ENCODE measurements at places on chromosomes 11 and 22.

- DNase-seq: no peak
Observed at GRCh38 chr11:44731685-44732430, 5.1 kb downstream of the TSPAN18 start.

DNA sequence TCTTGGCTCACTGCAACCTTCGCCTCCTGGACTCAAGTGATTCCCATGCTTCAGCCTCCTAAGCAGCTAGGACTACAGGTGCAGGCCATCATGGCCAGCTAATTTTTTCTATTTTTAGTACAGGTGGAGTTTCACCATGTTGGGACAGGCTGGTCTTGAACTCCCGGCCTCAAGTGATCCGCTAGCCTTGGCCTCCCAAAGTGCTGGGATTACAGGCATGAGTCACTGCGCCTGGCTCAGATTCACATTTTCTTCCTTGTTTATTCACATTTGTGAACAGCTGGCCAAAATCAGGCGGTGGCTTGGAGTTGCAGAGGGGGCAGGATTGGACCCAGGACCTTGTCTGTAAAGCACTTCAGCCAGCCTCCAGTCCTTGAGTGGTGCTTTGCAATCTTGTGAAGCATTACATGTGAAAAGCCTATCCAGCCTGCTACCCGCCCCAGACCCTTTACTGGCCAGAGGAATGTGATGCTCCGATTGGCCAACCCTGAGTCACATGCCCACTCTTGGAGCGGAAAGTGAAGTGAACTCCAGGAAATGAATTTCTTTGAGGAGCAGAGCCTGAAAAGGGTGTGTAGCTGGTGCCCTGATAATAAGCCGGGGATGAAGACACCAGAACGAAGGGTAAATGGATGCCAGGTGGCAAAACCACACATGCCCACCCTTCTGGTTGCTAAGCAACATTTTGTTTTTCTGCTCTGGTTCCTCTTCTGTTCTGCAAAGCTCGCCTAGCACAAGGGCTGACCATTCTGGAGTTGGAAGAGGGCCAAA is 62.6 kb upstream of the PTPRJ start:
- no peak for DNase-seq

DNA sequence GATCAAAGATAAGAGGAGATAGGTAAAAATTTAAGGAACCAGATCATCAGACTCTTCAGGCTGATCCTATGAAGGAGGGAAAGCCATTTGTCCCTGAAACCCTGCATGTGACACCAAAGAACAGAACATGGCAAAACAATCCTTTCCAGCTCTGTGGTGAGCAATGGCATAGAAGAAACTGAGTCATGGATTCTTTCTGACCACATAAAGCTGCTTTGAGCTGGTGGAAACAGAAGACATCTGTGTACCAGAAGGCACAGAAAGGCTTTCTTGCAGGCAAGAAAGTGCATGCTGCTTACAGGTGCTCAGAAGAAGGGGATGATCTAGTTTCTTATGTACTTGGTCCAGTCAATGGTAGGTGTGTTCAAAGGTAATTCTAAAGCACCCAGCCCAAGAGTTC is 45.0 kb upstream of the APOA1 start:
- DNase-seq: no peak

DNA sequence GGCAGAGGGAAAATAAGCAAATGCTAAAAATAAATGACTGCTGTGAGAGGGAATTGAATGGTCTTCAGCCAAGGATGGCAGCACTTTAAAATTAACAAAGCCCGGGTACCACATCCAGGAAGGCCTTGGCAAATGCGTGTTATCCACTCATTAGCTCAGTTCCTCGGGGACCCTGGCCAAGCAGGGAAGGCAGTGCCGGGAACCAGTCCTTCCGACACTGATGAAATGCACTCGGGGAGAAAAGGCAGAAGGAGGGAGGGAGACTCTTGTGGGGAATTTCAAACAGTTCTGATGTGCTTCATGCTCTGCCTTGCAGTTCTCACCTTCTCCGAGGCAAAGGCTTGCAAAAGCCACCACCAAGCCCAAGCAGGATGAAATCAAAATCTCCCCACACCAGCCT is 38.3 kb downstream of the CLPB start:
- no peak for DNase-seq

DNA sequence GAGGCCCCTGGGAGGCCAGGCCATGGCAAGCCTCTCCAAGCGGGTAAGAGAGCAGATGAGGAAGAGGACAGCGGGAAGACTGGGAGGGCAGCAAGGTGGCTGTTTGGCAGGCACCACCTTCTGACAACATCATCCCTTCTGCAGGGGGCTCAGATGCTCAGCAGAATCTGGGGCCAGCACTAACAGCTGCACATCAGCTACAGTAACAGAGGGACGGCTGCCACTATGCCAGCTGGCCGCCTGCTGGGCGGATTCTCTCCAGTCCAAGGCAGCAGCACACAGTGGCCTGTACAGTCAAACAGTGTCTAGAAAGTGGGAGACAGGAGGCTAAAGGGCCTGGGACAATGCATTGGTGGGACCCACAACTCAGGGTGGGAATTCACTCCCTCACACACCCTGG is 10.7 kb upstream of the TXN2 start:
- no peak for DNase-seq

DNA sequence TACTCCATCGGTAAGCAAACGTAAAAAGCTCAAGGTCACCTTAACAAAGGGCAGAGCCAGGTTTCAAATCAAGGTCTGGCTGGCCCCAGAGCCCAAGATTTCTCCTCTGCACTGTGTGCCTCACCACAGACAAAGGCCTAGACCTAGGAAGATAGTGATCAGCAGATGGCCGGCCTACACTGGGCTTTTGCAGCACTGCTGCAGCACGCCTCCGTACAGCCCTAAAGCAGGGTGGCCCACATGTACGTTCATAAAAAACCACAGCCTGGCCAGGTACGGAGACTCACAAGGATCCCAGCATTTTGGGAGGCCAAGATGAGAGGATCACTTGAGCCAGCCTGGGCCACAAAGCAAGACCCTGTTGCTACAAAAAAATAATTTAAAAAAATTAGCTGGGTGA is 106.3 kb upstream of the PITPNB start:
- DNase-seq: no peak

DNA sequence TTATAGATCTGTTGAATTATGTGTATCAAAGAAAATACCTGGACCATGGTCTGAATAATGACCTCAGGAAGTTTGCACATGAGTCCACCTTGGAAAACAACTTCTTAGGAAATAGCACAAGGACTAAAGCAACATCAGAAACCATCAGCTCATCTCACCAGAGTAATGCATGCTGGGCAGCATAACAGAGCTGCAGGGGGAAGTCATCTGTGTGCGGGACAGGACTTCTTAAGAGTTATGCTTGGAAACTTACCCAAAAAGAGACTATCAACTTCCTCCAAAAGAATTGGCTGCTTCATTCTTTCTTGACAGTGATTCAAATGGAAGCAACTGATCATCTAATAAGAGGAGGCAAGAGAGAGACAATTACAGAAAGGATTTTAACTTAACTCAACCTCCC is 2.5 kb downstream of the OR56B4 start:
- DNase-seq: no peak

- no peak for DNase-seq
Observed at GRCh38 chr11:12285106-12285505, 92.3 kb upstream of the PARVA start.

DNA sequence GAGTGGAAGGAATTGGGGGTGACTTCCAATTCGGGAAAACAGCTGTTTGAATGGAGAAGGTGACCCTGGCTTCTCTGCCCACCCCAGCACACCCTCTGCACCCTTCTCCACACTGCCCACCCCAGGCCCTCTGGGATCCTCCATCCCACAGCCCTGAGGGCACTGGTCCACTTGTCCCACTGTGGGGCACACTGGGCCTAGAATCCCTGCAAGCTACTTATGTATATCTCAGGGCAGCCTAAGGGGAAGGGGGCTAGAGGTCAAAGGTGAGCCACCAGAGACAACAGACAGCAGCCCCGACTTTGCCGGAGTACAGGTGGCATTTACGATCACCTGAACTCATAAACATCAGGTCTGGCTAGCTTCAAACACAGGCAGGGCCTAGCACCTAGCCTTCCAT is 673 bp upstream of the SCUBE2 start:
- no peak for DNase-seq

GRCh38 chr11:96001037-96001436 is 77.1 kb upstream of the MTMR2 start:
- DNase-seq: no peak

GRCh38 chr11:67054836-67055523 is 1.7 kb upstream of the RHOD start:
- no peak for DNase-seq

DNA sequence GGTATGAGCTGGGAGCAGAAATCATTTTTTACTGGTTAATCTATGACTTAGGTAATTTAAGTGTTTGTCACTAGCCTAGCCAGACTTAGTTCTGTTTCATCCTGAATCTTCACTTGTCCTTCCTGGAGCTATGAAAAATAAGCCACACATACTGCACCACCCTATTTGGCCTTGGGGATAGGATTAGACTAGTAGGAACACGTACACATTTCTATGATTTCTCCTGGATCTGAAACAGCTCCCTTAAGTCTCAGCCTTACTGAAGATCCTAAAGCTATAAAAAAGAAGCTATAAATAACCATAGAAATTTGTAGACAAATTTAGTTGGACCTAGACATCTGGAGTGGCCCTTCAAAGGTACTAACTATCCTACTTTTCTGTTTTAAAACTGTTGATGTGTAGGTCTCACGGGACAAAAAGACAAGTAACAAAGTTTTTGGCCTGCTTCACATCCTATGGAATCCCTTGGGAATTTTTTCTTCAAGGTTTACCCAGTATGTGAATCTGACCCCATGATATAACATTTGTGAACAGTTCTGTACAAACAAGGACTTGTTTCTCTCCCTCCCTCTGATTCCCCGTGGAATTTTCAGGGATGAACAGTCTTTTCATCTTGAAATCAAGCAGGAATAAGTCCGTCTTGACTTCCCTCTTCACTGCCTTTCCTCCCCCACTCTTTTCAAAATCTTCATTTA is 275.0 kb downstream of the FAM76B start:
- DNase-seq: no peak

GRCh38 chr22:46547179-46547882 is 9.9 kb upstream of the CELSR1 start:
- no peak for DNase-seq

- no peak for DNase-seq
Observed at GRCh38 chr22:35842954-35843353, 125.3 kb downstream of the APOL5 start.

- DNase-seq: no peak
Observed at GRCh38 chr11:103537904-103538502, 428.8 kb downstream of the DYNC2H1 start.

DNA sequence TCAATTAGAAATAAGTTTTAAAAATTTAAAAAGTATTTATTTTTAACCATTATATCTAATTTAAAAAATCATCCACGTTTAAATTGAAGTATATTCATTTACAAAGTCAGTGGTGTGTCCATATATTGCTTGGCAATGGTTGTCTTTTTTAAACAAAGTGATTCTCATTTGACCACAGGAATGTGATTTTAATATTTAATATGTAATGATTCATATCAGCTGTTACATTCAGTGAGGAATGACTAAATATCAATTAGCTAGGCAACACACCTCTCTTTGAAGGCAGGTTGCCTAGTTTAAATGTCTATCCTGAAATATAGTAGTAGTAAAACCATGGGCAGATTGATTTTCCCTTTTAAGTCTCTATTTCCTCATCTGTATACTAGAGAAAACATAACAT is 392.2 kb upstream of the CCDC179 start:
- DNase-seq: no peak

- no peak for DNase-seq
Observed at GRCh38 chr11:85827748-85828639, 17.1 kb upstream of the SYTL2 start.

DNA sequence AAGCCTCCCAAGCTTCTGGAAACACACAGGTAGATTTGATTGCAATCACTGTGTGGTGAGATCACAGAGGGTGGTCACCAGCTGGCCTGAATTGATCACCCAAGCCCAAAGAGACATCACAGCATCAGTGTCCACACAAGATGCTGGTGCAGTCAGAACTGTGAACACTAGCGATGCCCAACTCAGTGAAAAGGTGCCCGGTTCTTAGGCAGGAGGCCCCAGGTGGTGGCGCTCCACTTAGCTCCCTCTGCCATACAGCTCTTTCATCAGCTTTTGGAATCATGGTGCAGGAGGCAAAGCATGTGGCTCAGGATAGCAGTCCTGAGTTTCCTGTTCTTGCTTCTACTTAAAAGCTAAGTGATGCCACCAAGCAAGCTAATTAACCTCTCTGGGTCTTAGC is 11.1 kb downstream of the DGCR2 start:
- no peak for DNase-seq

DNA sequence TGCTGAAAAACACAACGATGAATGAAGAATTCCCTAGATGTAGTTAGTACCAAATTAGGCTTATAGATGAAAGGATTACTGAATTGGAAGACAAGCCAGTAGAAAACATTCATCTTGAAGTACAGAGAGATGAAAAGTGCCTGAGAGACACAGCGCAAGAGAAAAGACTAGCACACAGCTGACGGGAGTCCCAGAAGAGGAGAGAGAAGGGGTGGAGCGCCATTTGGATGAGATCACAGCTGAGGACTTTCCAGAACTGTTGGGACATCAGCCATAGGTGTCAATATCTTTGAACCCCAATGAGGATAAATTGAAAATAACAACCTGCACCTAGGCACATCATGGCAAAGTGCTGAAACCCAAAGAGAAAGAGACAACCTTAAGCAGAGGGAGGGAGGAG is 25.2 kb downstream of the ALG12 start:
- no peak for DNase-seq

DNA sequence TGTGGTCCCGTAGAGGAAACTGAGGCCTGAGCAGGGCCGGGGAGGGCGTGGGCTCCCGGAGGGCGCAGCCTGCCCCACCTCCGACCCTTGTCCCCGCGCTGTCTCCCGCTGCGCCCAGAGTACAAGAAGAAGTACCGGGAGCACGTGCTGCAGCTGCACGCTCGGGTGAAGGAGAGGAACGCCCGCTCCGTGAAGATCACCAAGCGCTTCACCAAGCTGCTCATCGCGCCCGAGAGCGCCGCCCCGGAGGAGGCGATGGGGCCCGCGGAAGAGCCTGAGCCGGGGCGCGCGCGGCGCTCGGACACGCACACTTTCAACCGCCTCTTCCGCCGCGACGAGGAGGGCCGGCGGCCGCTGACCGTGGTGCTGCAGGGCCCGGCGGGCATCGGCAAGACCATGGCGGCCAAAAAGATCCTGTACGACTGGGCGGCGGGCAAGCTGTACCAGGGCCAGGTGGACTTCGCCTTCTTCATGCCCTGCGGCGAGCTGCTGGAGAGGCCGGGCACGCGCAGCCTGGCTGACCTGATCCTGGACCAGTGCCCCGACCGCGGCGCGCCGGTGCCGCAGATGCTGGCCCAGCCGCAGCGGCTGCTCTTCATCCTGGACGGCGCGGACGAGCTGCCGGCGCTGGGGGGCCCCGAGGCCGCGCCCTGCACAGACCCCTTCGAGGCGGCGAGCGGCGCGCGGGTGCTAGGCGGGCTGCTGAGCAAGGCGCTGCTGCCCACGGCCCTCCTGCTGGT is 1.9 kb downstream of the NLRP6 start:
- DNase-seq: no peak

DNA sequence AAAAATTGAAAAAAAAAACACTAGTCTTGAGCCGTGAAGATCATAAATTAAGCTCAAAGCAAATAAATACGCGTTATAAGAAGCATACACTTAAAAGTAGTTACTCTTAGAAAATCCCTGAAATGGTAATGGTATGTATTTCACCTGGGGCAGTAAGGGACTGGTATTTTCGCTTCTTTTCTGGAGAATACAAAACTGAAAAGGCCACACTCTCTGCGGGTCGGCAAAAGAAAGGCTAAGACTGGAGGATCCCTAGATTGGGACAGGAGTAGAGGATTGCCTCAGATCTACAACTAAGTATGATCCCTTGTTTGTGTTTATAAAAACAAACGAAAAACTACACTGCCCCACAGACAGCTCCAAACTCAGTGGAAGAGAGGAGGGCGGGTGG is 617 bp downstream of the TSG101 start:
- DNase-seq: no peak

- DNase-seq: no peak
Observed at GRCh38 chr22:41500303-41500702, 31.4 kb downstream of the ACO2 start.

Data from stimulated activated CD4-positive, alpha-beta T cell treated with anti-CD3 and anti-CD28 coated beads, Interleukin-15, amount 100 ng/mL, for 48 hours (primary cell).